T-helper 2 cell (primary cell): ENCODE measurements at places on chromosomes 3 and 15.

- no peak for DNase-seq
Measured at GRCh38 chr15:50328116-50328515, 26.9 kb downstream of the GABPB1 start.

GRCh38 chr15:55372701-55373440 lies 35.3 kb downstream of the CCPG1 start:
- DNase-seq = no peak

GRCh38 chr15:67198157-67198754 lies 56.2 kb downstream of the AAGAB start:
- DNase-seq = no peak

GRCh38 chr3:73024836-73025235 lies 28.2 kb downstream of the PPP4R2 start:
- no peak for DNase-seq

GRCh38 chr3:187906920-187907319 lies 161.7 kb upstream of the BCL6 start:
- no peak for DNase-seq

DNA sequence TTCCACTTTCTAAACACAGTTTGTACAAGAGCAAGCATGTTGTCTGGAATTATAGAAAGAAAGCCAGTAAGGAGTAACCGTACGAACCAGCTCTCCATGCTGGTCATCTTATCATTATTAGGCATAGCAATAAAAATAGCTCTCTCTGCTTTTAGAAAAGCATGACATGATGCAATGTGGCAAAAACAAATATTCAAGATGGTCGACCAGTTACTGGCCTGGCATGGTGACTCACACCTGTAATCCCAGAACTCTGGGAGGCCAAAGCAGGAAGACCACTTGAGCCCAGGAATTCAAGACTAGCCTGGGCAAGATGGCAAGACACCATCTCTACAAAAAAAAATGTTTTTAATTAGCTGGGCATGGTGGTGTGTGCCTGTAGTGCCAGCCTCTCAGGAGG lies 2.6 kb upstream of the MAP4 start:
- DNase-seq = no peak

DNA sequence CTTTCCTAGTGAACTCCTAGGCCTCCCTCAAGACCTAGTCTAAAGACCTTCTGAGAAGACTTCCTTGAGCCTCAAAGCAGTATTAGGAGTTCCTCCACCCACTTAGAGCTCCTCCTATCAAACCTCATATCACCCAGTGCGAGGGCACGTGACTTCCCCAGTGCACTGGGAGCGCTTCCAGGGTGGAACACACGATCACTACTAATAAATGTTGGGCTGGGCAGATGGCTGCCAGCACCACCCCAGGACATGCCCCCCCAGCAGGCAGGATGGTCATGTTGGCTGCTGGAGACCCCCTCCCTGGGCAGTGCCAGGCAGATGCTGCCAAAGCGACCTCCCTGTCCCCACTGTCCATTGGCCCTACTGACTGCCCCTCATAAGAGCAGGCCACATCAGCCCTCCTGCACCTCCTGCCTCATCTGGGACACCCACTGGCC lies 8.5 kb upstream of the PLXND1 start:
- DNase-seq = no peak

DNA sequence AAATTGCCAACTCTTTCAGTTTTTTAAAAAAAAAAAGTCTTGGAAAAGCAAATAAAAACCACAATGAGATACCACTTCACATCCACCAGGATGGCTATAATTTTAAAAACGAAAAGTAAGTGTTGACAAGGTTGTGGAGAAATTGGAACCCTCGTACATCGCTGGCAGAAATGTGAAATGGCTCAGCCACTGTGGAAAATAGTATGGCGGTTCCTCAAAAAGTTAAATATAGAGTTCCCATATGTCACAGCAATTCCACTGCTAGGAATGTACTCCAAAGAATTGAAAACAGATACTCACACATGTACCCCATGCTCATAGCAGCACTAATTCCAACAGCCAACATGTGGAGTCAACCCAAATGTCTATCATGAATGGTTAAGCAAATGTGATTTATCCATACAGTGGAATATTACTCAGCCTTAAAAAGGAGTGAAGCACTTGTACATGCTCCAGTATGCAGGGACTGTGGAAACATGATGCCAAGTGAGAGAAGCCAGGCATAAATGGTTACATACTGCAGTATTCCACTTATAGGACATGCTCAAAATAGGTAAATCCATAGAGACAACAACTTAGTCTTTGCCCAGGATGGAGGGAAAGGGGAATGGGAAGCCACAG lies 73.8 kb upstream of the PCSK6 start:
- no peak for DNase-seq

DNA sequence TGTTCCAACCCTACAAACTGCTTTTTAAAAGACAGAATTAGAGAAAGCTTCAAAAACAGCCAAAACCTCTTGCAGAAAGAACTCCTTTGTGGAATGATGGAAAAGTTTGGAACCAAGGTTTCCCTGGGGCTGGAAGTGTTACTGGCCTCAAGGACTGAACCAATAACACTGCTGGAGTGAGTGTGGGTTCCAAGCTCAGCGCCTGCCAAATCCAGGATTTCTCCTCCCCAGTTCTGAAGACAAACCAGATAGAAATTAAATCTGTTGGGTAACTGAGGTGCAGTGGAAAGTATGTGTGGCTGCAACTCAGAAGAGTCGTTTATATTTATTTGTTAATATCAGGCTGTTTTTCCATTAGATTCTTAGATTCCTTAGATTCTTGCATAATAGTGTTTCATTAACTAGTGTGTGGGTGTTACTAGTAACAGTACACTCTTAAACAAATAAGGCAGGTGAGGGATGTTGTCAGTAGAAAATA lies 66.5 kb upstream of the FNDC3B start:
- DNase-seq = no peak

DNA sequence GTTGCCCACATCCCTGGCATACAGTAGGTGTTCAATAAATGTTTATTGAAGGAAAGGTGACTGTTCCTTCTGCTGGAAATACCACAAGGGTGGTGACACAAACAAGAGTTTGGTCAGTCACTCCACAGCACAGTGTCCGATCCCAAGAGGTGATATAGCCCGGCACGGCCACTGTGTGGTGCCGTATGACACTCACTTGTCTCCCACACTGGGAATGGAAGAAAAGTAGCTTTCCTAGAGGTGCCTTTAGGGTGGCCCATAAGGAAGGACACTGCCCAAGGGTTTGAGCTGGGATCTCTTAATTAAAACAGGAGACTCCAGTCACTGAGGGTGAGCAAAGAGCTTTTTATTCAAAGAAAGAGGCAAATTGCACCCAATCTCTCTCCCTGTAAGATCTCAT lies 40.5 kb downstream of the TGM4 start:
- DNase-seq = no peak

DNA sequence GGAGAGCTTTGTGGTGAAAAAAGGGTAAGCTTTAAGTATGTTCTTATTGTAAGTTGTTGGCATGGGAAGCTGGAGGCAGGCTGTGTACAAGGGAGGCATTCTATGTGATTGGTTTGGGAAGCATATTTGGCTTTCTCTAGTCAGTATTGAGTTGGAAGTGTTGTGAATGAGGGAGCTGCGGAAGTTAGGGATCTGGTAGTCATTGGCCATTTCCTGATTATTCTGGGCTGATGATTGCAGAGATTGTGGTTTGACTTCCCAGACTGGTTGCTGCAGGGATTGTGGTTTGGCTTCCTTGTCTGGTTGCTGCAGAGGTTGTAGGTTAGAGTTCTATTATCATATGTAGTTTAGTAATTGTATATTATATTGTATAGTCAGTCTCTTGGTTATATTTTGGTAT lies 21.0 kb downstream of the STXBP5L start:
- no peak for DNase-seq

DNA sequence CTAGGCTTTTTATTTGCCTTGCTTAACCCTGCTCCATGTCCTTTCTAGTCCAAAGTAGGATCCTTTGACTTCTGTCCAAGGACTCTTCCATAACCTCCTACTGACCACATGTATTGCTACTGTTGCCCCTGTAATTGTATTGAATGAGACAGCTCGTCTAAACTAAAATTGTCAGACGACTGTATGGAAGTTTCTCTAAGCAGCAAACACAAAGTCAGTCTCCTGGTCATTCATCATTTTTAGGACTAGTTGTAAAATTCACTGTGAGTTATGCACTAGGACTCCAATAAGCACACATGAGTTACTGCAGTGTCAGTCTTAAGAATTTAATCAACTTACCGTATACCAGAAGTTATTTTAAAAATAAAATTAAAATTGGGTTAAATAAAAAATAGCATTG lies 32.8 kb downstream of the SLTM start:
- DNase-seq = no peak

DNA sequence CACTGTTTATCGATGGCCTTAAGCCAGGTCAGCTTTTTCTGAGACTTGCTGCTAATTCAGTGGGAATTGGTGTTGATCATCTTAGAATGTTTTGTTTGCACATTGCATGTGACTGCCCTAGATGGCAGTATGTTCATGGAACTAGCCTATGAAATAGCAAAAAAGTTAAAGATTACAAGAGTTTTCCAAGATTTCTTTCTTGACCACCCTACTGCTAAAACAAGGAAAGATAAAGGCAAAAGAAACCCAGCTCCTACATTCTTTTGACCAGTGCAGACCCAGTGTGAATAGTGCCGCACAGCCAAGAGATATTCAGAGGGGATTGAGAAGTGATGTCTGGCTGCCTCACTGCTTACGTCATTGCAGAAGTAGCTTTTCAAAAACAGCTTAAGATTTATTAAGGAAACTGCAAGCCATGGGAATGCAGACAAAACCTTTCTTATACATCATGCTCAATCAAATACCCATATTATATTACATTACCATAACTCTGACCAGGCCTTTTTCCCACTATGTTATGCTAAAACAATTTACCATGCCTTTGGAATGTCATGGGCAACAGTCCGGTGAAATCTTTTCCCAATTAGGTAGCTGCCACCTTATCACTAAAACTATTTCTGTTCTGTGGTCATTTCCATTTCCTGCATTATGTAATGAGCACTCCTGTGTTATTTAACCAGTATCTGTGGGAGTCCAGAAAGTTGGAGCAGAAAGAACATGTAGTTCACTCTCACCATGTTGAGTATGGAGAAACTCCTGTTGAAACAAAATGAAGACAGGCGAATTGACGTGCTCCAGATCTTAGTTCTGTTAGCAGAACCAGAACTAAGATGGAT lies 6.0 kb downstream of the PHLDB2 start:
- DNase-seq = no peak

DNA sequence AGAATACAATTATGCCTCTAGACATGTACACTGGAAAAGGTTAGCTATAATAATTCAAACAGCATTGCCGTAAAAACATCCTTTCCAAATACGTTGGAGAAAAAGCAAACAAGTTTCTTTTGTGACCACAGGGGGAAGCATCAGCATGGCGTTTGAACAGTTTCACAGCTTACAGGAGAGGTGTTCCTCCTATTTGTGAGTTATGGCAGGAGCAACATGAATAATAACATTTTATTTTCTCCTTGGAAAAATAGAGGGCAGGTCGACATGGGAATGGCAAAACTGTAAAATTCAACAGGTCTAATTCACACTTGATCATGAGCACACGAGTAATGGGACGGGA lies 39.7 kb upstream of the GADL1 start:
- DNase-seq = no peak

DNA sequence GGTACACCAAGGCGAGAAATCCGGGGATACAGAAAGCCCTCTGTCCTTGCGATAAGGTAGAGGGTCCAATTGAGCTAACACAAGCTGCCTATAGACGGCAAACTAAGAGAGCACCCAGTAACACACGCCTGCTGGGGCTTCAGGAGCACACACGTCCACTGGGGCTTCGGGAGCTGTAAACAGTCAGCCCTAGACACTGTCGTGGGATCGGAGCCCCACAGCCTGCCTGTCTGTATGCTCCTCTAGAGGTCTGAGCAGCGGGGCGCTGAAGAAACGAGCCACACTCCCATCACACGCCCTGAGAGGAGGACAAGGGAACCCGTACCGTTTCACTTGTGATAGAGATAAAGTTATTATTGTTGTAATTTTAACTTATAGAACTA lies 486 bp downstream of the SAMMSON start:
- DNase-seq = no peak

- no peak for DNase-seq
Measured at GRCh38 chr15:64131547-64131946, 20.0 kb upstream of the SNX22 start.

GRCh38 chr3:181488536-181488935 lies 223.2 kb upstream of the SOX2 start:
- DNase-seq = no peak

DNA sequence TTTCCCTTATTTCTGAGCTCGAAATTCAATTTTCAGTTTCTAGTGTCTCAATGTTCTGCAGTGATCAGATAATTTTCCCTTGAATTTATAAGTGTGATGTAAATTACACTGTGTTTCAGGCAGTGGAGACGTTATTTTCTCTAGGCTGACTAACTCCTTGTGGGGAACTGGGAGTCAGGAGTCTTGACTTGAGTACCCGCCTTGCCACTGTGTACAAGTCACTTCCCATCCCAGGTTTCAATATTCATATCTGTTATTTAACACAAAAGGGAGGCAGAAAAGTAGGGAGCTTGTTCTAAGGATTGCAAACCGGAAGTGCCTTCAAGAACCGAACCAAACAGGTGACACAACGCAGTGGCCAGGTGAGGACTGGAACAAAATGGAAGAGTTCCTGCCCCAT lies 196.5 kb downstream of the MEX3B start:
- no peak for DNase-seq

DNA sequence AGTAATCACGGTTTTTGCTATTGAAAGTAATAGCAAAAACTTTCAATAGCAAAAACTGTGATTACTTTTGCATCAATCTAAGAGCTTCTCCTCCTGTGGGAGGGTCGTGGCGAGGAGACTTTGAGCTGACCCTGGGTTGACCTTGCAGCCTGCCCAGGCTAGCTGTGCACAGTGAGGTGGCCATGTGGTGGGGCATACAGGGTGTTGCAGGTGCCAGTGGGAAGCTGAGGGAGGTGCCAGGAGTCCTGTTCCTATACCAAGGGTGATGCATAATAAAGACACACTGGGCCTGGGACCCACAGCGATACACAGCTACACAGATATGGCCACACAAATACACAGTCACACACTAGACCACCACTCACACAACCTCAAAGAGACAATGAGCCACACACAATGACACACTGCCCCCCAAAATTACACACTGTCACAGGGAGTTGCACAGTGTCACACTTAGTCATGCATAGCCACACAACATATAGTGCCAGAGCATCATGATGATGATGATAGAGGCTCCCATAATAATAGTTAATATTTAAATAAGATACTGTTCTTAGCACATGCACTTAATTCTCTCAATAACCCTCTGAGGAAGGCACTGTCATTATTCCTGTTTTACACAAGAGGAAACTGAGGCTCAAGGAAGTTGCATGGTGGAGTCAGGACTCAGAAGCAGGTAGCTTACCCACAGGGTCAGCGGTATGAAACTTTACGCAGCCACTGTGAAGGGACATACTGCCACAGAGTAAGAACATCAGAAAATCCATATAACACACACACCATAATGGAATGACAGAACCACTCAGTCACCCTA lies 6.3 kb downstream of the PLCD1 start:
- DNase-seq = no peak

DNA sequence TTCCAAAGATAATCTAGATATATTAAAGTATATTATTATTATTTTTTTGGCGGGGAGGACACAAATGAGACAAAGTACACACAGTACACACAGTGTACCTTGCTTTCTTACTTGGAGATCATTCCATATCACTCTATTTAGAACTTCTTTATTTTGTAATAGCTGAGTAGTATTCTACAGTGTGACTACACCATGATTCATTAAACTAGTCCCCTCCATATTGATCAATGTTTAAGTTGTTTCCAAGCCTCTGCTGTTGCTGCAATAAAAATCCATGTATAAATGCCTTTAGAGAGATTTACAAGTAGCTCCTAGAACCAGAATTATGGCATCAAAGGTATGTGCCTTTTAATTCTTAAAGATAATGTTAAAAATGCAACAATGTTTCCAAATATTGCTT lies 38.8 kb downstream of the PYGO1 start:
- DNase-seq = no peak

- no peak for DNase-seq
Measured at GRCh38 chr15:81852411-81853149, 193.2 kb downstream of the MEX3B start.
